ENCODE measurements at places on chromosomes 13 and 19.

DNA sequence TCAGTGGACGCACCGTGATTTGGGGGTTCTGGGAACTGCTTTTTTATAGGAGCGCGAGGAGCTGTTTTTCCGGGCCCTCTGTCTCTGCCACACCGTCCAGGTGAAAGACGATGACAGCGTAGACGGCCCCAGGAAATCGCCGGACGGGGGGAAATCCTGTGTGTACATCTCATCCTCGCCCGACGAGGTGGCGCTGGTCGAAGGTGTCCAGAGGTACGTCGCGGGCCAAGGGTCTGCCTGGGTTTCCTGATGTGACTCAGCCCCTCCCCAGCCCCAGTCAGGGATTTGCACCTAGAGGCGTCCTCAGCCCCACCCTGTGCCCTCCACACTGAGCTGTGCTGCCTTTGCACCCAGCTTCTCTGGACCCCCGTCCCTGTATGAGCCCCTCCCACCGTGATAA is 136.2 kb upstream of the MCF2L start:
- no peak for DNase-seq

GRCh38 chr13:63864171-63864902 is 2448.7 kb upstream of the PCDH20 start:
- no peak for DNase-seq

DNA sequence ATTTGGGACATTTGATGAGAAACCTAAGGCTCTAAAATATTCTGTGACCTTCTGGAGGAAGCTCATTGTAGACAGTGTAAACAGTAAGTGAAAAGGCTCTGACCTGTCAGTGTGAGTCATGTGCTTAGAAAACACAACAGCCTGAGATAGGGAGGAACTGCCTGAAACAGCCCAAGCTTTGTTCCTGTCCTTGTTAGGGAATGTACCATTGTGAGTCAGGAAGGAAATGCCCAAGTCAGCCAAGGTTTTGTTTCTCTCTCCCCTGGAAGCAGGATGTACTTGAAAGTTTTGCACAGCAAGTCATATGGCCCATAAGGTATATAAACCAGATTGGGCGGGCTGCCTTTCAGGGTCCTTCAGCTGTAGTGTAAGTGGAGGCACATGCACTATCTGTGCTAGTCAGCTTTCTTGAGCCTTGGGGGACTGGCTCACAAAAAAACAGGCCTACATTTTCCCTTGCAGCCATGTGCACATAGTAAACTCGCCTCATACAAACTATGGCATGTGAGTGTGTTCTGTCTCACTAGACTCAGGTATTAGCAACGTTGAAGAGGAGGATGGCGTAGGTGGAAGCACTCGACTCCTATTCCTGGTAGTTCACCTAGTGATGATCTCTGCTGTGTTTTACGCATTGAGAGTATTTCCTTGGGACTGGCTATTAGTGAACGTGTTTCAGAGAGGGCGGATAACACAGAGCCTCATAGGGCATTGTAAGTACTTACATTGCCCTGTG is 141.2 kb upstream of the KLHL1 start:
- DNase-seq = no peak

- no peak for DNase-seq
These were observed 2.6 kb downstream of the SULT2B1 start for GRCh38 chr19:48554385-48555091.

DNA sequence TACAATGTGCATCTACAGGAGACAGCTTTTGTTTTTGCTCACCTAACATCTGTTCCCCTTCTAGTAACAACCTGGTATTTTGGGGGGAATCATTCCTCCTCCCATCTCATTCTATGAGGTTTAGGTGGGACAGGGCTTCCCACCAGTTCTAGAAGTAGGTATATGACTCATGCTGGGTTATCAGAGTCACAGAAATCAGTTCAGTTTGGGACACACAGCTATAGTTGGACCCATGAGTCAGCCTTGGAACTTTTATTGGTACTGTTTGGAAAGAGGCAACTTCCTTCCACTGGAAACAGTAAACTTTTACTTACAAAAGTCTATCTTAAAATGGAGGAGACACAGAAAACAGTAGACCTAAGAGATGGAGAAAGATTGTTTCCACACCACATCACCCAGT is 185.5 kb downstream of the DNAJC3 start:
- no peak for DNase-seq

DNA sequence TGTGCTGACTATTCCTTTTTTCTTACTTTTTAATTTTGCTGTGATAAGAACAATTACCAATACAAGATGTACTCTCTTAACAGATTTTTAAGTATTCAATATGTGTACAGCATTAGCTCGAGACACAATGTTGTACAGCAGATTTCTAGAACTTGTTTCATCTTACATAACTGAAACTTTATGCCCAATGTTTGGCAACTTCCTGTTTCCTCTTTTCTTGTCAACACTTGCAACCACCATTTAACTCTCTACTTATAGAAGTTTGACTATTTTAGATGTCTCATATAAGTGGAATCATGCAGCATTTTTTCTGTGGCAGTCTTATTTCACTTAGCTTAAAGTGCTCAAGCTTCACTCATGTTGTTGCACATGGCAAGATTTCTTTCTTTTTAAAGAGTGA is 1426.8 kb downstream of the SLITRK5 start:
- no peak for DNase-seq

DNA sequence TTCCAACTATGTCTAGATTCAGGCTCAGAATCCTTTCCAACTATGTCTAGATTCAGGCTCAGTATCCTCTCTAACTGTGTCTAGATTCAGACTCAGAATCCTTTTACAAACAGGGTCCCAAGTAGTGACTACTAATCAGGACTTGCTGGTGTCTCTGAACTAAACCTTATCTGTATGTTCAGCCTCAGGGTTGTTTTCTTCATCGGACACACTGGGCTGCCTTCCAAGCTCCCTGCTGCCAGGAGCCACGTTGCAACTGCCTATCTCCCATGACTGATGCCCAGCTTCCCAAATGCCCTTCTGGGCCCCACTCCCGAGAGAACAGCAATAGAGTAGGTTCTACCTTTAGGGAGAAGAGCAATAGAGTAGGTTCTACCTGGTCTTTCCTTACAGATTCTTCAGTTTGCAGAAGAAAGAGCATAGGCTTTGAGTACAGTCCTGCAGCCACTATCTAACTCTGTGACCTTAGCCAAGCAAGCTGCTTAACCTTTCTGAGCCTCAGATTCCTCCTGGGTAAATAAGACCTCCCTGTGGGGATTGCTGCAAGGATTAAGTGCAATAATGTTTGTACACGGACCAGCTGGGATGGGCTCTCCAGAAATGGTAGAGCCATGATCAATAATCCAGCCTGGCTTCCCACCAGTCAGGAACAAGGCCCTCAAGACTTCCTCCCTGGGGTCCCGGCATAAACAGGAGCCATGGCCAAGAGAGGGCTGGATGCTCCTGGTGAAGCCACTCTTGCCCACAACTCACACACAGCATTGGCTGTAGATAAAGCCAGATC is 61.5 kb downstream of the ZIC5 start:
- DNase-seq = no peak

GRCh38 chr13:48641404-48641803 is 12.3 kb upstream of the CYSLTR2 start:
- DNase-seq = no peak

DNA sequence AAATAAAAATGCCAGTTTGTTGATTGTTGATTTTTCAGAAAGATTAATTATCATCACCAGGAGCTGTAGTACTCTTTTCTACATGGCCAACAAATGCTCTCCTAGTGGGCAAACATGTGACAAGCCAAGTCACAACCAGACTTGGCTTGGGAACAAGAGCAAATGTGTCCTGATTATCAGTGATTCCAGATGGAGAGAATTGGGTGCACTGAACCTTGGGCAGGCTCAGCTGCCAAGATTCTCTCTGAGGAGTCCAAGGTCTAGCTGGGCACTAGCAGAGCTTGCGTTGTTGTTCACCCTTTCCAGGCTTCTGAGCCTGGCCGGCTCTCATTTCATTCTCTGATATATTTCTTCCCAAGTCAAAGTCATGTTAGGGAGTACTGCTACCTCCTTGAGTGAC is 27.3 kb upstream of the GPI start:
- no peak for DNase-seq

- no peak for DNase-seq
These were observed 9.6 kb upstream of the NFIC start for GRCh38 chr19:3356805-3357204.

DNA sequence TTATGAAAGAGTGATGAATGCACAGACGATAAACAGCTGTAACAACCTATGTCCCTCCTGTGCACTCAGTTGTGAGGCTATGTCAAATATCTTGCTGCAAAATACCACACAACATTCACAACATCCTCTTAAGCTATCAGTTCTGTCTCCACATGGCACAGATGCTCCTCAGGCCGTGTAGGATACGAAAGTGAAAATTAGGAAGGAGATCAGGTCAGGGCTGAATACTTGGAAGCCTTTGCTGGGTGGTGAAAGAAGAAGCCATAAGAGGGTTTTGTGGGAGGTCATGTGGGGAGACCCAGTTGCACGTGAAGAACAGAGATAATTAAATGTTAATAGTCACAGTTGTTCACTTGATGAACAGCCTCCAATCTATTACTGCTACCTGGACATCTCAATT is 58.9 kb downstream of the RXFP2 start:
- no peak for DNase-seq

GRCh38 chr13:112887151-112887550 is 81.9 kb upstream of the MCF2L start:
- DNase-seq = no peak

GRCh38 chr13:24006520-24007248 is 109.4 kb upstream of the C1QTNF9B start:
- no peak for DNase-seq

- no peak for DNase-seq
These were observed 876.5 kb downstream of the PCDH9 start for GRCh38 chr13:66353664-66354063.

DNA sequence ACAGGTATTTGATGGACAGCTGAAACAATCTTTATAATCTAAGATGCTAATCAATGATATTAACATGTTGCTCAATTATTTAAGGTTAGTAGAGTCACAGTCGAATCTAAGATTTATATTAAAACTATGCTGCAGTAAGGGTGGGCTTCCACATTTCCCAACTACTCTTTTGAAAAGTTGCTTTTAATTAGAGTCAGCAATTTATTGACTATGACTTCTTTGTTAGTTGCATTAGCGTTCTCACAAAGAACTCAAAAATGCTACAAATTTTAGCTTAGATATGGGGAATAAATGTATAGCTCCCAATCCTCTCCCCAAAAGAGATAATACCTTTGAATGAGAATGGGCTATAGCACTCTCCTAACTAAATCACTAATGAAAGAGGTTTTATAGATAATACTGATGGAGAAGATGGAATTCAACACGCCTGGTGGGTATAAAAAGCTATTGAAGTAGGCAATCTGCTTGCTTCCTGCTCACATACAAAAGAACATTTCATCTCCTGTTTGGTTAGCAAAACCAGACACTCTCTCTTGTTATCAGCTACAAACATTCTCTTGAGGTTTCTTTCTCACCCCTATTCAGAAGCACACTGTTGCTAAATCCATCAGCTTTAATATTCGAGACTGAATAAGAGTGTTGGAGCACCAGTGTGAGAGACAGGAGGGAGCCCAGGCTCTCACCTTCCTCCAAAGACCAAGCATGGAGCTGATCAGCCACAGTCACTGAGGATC is 2.4 kb upstream of the FLT1 start:
- no peak for DNase-seq

DNA sequence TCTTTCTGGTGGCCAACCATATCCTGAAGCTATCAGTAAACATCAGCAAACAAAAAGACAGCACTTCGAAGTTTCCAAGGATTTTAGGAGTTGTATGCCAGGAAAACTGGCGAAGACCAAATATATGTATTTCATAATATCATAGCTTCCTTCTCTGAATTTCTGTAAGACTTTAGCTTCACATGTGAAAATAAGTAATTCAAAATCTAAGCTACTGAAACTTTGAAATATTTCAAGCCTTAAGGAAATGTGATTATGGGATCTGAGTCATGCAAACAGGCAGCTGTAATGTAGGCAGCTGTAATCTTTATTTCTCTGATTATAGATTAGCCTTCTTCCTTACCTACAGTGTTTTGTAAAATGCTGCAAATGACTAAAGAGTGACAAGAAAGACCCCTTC is 70.7 kb upstream of the ANKRD10 start:
- DNase-seq = no peak

DNA sequence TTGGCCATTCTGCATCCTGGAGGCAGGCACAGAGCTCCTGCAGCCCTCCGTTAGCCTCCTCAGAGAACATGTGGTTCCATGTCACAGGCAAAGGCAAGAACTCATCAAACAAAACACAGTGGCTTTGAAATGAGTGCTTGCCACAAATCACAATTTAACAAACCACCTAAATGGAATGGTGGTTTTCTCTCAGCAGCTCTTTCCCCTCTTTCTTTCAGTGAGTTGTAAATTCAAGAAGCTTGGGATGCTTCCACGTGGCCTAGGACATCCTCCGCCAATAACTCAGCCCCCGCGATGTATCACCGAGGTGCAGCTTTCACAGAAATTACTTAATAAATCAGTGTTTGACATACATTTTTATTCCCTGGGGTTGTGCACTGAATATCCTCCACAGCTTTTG is 65.4 kb upstream of the RFC3 start:
- DNase-seq = no peak

- DNase-seq = no peak
These were observed 1.5 kb upstream of the KCNN4 start for GRCh38 chr19:43782311-43782660.

DNA sequence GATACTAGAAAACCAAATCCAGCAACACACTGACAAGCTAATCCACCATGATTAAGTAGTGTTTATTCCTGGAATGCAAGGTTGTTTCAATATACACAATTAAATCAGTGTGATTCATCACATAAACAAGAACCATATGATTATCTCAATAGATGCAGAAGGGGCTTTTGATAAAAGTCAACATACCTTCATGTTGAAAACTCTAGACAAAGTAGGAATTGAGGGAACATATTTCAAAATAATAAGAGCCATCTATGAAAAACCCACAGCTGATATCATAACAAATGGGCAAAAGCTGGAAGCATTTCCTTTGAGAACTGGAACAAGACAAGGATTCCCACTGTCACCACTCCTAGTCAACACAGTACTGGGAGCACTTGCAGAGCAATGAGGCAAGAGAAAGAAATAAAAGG is 213.6 kb upstream of the CSNK1A1L start:
- no peak for DNase-seq

DNA sequence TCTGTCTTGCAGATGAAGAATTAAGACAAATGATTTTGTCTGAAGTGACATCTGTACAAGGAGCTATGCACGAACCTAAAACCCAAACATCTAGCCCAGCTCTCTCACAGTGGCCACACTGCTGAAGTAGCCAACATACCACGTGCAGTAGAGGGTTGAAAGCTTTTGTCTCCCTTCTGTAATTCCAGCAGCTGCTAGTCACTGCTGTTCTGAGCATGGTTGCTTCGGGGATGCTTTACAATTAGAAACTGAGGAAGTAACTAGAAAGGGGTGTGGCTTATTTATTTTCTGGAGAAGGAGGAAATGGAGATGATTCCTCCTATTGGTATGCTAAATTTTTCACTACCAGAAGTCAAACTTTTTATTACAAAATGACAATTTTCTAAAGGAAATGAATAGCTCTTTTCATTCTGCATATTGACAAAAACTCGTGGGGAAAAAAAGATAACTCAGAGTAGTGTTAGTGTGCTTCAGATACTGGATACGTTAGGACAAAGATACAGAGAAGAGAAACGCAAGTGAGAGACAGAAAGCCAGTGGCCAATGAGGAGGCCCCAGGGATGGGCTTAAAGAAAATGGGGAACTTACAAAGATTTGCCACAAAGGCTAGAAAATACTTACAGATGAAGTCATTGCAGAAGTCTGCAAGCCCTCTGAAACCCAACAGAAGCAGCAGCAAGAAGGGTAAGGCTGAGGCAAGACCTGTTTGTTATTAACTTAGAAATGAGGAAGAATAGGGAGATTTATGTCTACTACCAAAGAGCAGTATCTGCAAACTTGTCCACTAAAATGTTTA is 192.7 kb upstream of the MIR17HG start:
- DNase-seq = no peak

- DNase-seq = no peak
These were observed 47.6 kb downstream of the FOXO1 start for GRCh38 chr13:40618581-40619478.
